ENCODE measurements at places on chromosomes 2 and 18.

GRCh38 chr2:141260911-141261310 lies 869.9 kb downstream of the LRP1B start:
- no peak for DNase-seq

DNA sequence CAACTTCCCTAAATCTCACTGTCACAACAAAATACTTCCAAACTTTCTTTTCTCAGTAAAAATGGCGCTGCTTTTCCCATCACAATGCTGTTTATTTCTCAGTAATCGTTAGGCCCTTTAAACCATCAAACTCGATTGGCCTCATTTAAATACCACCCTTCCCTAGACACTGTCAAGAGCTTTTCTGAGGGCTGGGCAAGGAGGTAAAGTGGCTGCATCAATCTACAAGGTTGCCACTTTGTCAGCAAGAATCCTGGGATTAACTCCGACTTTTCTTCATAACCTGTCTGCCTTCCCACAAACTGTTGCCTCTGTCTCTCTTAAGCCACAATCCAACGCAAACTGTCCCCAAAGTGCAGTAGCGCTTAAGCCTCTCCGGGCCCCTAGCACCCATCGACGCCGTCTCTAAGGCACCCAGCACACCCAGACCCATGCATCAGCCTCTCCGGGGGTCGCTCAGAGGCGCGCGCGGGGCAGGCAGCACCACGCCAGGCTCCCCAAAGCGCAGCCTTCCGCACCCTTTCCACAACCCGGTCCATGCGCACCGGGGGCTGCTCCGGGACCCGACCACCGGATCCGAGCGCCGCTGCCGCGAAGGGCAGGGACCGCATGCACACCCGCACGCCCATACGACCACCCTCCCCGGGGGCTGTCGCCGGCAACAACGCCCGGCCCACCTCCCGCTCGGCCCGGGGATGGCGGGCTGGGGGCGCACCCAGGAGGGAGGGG lies 683 bp downstream of the MBOAT2 start:
- DNase-seq, result no peak

DNA sequence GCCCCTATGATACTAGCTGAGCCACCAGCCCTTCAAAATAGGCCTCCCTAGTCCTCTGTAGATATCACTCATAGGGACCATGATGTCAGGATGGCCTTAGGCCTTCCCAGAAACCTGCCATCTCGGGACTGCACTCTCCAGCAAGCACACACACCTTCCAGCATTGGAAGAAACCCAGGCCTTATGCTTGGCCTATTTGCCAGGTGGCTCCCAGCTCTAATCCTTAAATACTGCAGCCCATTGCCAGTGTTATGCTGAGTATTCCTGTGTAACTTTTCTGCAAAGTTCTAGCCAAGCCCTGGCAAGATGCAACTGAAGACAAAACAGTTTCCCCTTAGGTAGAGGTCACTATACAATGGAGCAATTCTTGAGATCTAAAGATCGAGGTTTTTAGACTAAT lies 316.5 kb downstream of the SETBP1 start:
- no peak for DNase-seq

- DNase-seq, result no peak
These were observed 3.5 kb upstream of the IL1F10 start for GRCh38 chr2:113064281-113064680.

DNA sequence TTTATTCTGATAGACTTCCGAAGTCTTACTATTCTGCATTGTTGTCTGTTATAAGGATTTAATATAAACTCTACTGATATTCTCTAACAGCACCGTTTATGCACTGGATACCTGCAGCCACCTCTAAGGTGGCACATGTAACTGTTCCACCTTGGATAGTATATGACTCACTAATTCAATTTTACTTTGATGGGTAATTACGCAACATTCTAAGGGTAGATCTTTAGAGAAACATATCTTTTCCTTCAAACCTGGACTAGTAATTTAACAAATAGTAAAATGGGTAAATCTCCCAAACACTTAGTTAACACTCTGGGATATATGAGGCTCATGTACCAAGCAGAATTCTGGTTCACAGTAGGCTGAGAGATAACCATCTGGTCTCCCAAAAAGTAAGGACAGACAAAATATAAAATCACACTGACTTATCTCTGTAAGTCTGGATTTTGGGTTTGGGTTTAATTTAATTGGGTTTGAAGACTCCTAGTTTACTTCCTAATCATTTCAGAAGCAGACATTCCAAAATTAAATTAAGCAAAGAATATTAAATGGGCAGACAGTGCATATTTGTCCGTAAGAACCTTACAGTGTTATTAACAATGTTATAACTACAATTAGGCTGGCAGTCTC lies 414.8 kb downstream of the TGIF1 start:
- no peak for DNase-seq

- no peak for DNase-seq
These were observed 21.5 kb upstream of the CYP1B1 start for GRCh38 chr2:38097258-38097987.

DNA sequence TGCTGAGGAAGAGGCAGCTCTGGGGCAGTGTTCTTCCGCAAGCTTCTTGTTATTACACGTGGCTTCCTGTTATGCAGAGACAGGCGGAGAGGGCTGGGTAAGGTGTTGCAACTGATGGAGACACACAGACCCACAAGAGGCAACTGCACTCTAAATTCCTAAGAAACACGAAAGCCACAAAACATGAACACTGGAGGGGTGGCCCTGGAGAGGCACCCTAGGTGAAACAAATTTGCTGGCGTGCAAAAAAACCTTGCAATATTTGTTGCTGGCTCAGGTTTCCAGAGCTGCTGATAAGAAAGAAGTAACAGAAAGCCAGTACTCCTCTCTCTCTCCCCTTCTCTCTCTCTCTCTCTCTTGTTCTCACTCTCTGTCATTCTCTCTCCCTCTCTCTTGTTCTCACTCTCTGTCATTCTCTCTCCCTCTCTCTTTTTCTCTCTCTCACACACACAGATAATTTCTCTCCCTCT lies 31.8 kb downstream of the ARHGAP25 start:
- no peak for DNase-seq

DNA sequence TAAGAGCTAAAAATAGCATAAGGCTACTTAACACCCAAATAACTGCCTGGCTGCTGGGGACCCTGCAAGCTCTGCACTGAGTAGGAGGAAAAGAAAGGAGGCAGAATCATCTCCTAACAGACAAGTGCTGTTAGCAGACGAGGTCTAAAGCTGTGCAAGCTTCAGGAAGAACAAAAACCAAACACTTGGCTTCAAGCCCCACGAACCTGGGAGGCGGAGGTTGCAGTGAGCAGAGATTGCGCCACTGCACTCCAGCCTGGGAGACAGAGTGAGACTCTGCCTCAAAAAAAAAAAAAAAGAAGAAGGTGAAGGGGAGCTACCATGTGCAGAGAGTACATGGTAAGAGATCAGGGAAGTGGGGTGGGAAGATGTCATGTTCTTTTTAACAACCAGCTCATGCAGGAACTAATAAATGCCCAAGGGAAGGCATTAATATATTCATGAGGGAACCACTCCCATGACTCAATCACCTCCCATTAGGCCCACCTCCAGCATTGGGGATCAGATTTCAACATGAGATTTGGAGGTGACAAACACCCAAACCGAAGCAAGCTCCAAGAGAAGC lies 28.8 kb upstream of the INO80C start:
- DNase-seq, result no peak

GRCh38 chr18:9474108-9474982 lies 968 bp upstream of the RALBP1 start:
- DNase-seq, result no peak

- no peak for DNase-seq
These were observed 139.0 kb upstream of the TRIB2 start for GRCh38 chr2:12577567-12578253.

DNA sequence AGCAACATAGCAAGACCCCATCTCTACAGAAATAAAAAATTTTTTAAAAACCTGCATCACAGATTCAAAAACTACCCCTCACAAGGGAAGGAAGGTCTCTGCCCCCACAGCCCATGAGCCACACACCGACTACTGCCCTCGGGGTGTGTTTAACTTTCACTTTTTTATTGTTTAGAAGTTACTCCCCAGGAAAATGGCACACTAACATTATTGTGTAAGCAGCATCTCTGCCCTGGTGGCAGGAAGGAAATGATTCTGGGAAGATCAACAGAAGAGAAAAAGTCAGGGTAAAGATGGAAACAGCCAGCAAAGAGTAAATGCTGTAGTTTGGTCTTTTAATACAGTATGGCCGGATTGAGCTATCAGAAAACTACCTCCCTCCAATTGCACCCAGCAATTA lies 21.9 kb downstream of the TRABD2A start:
- no peak for DNase-seq

- DNase-seq, result no peak
These were observed 204.3 kb downstream of the SEPTIN10 start for GRCh38 chr2:109409321-109410038.

DNA sequence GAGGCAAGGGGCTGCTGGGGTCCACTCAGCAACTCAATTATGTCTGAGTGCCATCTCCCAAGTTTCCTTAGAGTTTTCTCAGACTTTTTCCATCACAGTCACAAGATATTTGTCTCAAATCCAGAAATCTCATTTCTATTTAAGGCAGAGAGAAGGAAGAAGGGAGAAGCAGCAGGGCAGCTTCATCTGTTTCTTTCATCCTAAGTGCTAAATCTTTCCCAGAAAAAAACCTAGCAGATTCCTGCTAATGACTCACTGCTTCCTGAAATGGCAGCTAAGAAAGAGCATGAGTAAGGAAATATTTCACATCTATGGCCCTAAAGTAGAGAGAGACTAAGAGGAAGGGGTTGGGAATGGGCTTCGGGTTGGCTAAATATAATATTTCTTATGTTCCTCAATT lies 88.0 kb downstream of the KYNU start:
- DNase-seq, result no peak

DNA sequence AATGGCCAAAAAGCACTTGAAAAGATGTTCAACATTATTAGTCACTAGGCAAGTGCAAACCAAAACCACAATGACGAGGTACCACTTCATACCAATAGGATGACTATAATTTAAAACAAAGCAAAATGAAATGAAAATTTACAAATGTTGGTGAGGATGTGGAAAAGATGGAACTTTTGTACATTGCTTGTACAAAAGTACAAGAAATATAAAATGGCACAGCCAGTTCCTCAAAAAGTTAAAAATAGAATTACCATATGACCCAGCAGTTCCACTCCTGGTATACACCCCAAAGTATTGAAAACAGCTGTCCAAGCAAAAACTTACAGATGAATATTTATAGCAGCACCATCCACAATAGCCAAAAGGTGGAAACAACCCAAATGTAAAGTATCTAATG lies 107.8 kb upstream of the XPO1 start:
- DNase-seq, result no peak

DNA sequence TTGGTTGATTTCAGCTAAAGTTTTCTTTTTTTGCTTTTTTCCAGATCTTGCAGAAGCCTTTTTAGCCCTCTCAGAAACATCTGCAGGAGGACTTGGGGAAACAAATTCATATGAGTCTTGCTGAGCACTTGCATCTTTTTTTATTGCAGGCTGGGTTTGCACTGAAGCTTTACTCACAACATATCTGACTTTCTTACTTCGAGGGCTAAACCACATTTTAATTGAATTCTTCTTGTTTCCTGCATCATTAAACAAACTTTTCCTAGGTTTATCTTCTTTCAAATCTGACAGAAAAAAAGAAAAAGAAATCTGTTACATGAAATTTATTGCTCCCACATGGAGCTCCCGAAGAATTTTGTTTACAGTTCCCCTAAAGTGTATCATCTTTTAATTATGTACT lies 28.3 kb downstream of the BARD1 start:
- no peak for DNase-seq

DNA sequence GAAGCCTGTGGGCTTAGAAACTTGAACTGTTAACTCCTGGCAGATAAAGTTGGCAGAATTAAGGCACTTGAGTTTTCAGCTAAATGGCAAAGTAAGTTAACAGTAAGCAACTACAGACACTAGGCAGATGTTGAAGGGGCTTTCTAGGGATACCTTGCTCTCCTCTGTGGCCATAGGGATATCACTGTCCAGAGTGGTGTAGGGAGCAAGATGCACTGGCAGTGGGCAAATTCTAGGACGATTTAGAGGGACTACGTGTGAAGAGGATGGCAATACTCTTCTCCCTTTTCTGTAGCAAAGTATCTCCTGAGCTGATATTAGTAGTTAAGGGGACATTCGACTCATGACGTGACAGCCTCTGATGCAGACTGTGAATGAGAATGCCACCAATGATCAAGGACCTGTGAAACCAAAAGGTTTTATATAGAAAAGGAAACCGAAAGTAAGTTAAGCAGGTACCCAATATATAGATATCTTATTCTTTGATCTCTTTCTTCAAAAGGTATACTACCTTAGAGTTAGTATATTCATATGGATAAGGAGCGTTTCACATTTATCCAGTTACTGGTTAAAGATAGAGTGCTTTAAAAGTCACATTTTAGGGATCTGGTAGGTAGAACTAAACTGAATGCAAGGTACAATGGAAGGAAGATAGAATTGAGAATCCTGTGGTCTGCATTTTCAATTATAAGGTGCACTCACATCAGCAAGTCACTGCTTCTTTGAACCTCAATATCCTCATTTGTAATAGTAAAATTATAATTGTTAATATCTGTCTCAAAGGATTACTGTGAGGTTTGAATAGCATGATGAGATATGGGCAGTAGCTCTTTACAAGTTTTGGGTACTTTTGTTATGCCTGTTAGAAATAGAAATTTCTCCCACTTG lies 106.4 kb downstream of the KCNH7 start:
- no peak for DNase-seq

GRCh38 chr2:241071677-241072111 lies 30.4 kb downstream of the MTERF4 start:
- no peak for DNase-seq

Data from iPS DF 19.7 (cell line).